ENCODE measurements at places on chromosomes 11 and 22.

GRCh38 chr11:68033708-68034045, 3.2 kb downstream of the NDUFS8 start:
- no peak for DNase-seq

GRCh38 chr11:20137637-20138036, 22.6 kb downstream of the DBX1 start:
- no peak for DNase-seq

GRCh38 chr11:67572747-67573419, 10.7 kb upstream of the GSTP1 start:
- DNase-seq = peak; percentile 35

GRCh38 chr11:43573233-43573632, 107.3 kb upstream of the HSD17B12 start:
- DNase-seq = no peak

DNA sequence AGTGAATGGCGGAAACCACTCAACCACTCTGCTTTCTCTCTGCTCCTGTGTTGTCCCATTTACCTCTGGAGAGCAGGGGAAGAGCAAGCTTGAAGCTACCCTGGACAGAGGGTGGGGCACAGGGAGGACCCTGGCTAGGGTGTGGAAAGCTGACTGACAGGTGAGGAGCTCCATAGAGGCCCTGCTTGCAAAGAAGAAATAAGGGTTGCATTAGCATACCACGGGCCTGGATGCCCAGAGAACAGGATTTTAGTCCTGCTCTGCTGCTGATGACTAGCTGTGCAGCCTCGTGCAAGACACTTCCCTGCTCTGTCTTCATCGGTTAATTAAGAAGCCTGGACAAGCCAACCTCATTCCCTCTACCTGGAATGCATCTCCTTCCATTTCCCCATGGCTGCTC, 135.0 kb downstream of the BUD13 start:
- DNase-seq = no peak
